ENCODE measurements at places on chromosomes 7 and 10.
A peak's percentile ranks its signal among the peaks of the same experiment; 100 is the strongest.

GRCh38 chr10:98316170-98316569, 48.2 kb upstream of the LOXL4 start:
- DNase-seq, result no peak

DNA sequence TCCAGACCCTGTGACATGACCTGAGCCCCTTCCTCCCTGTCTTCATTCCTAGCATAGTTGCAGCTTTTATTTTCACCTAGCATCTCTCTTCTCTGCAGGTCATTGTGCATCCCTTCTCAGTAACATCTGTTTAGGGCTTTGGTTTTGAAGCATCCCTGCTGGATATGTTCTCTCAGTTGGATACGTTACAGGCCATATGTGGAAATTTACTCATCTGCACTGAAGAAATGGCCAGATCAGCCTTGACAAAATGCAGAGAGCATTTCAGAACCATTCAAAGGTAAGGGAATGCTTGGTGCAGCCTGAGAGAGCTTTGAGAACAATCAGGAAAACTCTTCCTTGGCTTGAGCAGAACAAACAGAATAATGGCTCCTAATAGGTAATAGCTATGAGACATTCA, 647.0 kb downstream of the KCNMA1 start:
- no peak for DNase-seq

DNA sequence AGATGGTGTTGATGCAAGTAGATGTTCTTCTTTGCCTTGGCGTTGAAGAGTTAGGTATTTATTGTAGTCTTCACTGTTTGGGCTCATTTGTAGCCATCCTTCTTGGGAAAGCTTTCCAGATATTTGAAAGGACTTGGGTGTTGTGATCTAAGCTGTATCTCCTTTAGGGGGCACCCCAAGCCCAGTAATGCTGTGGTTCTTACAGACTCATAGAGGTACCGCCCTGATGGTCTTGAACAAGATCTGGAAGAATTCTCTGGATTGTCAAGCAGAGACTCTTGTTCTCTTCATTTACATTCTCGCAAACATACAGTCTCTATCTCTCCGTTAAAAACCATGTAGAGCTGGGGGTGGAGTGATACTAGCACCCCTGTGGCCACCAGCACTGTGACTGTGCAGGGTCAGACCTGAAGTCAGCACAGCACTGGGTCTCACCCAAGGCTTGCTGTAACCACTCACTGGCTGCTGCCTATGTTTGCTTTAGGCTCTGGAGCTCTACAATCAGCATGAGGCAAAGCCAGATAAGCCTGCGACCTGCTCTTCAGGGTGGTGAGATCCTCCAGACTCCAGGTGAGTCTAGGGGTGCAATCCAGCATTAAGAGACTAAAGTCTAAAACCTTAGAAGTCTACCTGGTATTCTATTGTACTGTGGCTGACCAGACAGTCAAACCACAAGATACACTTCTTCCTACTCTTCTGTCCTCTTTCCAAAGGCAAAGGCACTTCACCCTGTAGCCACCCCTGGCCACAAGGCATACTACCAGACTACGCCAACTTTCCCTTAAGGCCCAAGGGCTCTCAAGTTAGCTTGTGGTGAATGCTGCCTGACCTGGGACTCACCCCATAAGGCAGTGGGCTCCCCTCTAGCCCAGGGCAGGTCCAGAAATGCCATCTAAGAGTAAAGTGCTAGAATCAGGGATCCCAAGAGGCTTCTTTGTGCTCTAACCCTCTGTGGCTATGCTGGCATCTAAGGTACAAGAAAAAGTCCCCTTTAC, 209.7 kb upstream of the TMEM196 start:
- no peak for DNase-seq

DNA sequence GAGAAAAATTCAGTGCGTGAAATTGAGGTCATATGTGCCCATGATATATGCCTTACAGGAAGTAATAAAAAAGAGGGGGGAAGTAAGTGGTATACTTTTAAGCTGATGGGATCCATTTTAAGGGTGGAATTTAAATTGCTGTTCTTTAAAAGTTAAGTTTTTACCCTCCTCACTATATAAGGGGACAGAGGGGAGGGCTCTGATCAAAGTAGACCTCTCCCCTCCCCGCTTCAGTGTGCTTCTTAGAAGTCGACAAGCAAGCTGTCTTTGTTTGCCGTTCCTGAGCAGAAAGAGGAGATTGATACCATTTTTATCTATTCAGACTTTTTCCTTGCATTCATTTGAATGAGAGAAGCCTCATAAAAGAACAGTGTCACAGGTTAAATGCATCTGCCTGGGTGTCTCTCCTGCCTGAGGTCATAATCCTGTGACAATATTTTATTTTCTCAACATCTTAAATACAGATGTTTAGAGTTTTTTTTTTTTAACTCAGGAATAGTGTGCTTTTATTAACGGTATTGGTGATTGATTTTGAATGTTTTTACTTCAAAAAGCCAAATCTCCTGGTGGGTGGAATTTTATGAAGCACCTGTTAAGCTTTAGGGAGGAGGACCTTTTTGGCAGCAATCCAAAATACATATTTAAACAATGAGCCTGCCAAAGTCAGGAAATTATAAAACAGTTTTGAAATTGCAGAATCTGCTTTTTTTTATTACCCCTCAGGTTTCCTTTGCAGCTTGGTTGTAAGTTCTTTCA, 141.7 kb downstream of the KAT6B start:
- DNase-seq, result peak; percentile 72

- DNase-seq, result no peak
These were observed 2.2 kb downstream of the STN1 start for GRCh38 chr10:103915796-103916195.

DNA sequence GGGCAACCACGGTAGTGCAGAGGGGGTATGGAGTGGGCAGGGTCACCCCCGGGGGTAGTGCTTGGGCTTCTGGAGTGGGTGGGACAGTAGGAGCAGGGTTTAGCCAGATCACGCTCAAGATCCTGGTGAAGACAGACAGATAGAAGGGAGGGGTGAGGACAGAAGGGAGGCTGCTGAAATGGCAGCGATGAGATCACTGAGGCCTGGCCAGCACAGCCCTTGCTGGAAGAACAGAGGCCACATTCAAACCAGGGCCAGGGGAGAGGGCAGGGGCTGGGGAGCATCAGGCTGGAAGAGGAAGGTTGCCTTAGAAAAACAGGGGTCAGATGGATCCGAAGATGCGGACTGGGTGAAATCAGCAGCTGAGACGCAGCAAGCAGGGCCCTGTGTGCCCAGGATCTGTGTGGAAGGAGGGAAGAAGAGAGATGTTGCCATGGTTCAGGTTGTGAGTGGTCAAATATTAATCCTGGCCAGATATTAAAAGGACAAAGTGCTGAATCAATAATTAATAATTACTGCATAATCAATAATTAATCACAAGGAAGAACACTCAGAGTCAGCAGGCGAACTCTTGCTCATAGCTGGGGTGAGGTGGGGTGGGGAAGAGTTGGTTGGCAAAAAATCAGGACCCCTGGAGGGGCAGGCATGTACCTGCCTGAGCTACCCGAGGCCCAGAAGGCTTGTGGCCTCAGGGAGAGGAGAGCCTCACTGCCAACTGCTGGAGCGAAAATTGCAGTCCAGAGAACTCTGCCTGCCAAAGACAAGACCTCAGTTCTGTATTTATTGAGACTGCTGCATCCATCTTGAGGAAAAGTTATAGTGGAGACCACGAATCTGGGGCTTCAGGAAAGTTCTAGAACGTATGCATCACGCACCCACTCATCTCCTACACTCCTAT, 105.7 kb downstream of the GRB10 start:
- DNase-seq, result no peak

GRCh38 chr7:232410-233248, 40.3 kb downstream of the FAM20C start:
- no peak for DNase-seq

DNA sequence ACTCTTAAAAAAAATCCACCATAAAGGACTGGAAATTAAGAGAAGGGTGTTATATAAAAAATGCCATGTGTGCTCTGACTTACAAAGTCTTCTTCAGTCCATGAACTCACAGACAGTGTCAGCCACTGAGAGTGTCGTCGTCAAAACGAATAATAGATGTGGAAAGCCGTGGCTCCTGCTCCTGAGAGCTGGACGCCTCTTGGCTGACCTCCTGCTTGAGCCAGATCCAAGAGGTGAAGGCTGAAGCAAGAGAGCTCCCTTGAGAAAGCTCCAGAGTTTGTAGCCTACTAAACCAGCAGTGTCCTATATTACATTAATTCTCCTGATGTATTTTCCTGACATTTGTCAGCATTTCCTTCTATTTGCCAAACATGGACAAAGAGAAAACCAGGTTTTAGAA, 234.3 kb upstream of the C7orf33 start:
- DNase-seq, result no peak

- DNase-seq, result no peak
These were observed 105.2 kb downstream of the GSAP start for GRCh38 chr7:77310982-77311381.

GRCh38 chr7:26620352-26620751, 244.0 kb downstream of the SKAP2 start:
- DNase-seq, result no peak

DNA sequence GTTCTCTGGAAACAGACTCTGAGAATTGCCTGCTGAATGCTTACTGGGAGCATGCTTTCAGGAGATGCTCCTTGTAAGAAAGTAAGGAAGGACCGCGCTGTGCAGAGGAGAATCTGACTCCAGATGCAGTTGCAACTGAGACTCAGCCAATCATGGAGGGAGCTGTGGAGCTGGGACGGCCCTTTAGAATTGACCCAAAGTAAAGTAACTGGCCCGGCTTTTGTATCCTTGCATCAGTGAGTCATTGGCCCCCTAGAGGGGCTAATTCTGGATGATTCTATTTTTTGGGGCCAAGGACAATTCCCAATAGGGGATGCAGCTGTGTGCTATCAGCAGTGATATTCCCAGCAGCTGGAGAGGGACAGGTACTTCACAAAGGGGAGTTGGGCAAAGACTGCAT, 170.4 kb downstream of the PTEN start:
- no peak for DNase-seq

DNA sequence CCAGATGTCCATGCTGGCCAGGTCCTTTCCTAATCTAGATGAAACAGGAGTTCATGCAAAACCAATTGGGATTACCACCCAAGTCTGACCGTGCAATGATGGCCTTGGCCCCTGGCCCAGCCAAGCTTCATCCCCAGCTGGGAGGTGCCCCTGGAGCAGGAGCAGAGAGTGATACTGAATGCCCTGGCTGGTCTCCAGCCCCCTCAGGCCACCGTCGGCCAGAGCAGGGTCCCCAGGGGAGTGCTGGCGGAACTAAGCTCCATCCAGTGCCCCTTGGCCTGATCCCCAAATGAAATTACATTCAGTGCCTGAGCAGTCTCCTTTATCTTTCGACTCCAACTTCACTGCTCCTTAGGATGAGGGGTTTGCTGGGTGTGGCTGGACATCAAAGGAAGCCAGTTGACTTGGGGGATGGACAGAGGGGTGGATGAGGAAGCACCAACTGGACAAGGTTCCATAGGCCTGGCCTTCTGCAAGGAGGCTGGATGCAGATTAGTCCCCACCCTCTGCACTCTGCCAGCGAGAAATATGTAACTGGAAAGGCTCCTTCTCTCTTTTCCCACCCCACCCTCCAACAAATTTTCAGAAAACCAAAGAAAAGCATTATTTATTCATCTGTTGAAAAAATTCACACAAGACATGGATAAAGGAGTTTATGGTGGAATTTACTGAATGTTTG, 275.5 kb downstream of the PLXNA4 start:
- no peak for DNase-seq

DNA sequence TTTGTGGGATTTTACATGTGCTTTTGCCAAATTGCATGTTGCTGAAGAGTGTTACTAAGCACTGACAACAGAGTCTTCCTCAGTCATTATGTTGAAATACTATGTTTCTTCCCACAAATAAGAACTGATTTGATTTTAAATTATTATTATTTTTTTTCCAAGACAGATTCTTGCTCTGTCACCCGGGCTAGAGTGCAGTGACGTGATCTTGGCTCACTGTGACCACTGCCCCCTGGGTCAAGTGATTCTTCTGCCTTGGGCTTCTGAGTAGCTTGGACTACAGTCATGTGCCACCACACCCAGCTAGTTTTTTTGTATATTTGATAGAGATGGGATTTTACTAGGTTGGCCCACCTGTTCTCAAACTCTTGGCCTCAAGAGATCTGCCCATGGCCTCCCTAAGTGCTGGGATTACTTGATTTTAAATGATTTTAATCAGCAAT, 42.3 kb downstream of the MINPP1 start:
- no peak for DNase-seq

GRCh38 chr10:6978187-6978627, 398.1 kb upstream of the PRKCQ start:
- no peak for DNase-seq

- no peak for DNase-seq
These were observed 261.0 kb downstream of the STK31 start for GRCh38 chr7:23971031-23971430.

DNA sequence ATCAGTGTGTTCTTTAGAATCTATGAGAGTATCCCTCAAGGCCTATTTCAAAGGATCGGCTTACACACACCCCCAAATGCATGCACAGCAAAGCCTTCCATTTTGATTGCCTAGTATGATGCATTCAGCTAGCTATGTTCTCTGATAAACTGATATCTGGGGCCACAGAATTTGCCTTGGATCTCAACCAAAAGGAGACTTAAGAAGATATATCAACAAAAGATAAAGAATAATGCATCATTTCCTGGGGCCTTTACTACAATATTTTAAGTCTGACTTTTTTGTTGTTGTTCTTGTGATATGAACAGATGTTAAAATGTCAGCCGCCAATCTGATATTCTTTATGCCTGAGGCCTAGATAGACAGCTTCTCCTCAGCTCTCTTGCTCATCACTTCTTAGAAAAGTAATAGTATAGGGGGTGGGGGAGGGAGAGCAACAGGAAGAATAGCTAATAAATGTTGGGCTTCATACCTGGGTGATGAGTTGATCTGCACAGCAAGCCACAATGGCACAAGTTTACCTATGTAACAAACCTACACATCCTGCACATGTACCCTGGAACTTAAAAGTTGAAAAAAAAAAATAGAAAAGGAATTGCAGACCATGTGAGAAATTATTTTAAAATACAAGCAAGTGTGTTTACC, 792.9 kb upstream of the GHITM start:
- no peak for DNase-seq

- DNase-seq, result no peak
These were observed 140.3 kb upstream of the ODAD2 start for GRCh38 chr10:28139138-28139537.

- no peak for DNase-seq
These were observed 51.1 kb upstream of the CHST15 start for GRCh38 chr10:124144536-124144935.

- DNase-seq, result no peak
These were observed 54.9 kb upstream of the ZMIZ2 start for GRCh38 chr7:44693641-44694313.
